ENCODE measurements at places on chromosomes 11 and 22.

DNA sequence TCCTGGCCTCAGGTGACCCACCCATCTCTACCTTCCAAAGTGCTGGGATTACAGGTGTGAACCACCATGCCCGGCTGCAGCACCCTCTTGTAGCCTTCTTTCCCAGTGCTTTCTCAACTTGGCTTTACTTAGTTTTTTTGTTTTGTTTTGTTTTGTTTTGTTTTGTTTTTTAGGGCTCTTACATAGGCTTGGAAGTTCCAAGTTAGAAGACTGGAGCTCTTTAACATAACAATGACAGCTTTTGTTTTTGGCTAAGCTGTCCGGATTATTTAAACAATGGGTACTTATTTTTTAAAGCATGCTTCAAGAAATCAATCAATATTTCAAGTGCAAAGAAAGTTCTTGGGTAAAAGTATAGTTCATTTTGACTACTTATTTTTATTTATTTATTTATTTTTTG is 25.9 kb downstream of the KMT2A start:
- no peak for DNase-seq

- DNase-seq = no peak
Observed at GRCh38 chr11:131691181-131692041, 321.0 kb downstream of the NTM start.

DNA sequence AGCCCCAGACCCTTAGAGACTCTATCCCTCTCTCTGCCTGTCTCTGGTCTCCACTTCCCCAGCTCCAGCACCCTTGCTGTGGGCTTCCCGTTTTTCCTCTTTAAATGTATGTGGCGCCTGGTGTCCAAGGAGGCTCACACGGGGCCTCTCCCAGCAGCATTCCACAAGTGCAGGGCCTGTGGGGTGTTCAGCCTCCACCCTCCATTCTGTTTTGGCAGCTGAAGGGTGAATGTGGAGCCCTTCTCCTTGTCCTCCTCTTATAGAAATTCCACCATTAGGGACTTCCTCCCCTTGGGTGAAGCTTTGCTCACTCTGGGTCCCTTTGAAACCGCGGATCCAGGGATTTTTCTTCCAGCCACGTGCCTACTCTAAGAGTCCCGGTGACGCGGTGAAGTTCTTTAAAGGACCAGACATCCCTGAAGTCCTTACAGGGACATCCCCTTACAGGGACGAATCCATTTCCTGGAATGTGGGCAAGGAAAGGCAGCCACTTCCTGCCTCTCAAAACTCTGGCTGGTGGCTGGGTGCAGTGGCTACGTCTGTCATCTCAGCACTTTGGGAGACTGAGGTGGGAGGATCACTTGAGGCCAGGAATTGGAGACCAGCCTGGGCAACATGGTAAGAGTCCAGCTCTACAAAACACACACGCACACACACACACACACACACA is 1.6 kb upstream of the TSPAN18 start:
- no peak for DNase-seq

DNA sequence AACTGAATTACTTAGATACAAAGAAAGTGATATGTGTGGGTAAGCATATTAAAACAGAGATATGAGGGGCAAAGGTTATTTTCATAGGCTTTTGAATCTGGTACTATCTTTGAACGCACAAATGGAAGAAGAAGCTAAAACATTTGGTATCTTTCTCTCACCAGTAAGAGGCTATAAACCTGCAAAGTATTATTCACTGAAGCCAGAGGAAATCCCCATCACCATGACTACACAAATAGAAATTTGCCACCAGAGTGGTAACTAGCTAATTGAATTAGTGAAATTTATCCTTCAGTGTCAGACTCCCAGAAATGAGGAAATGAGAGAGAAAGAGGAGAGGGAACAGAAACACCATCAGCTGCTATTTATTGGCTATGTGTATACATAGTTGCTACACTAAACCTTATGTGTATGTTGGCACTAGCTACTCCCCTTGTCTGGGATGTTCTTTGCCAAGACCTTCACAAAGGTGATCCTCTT is 503.4 kb downstream of the DLG2 start:
- DNase-seq = no peak

DNA sequence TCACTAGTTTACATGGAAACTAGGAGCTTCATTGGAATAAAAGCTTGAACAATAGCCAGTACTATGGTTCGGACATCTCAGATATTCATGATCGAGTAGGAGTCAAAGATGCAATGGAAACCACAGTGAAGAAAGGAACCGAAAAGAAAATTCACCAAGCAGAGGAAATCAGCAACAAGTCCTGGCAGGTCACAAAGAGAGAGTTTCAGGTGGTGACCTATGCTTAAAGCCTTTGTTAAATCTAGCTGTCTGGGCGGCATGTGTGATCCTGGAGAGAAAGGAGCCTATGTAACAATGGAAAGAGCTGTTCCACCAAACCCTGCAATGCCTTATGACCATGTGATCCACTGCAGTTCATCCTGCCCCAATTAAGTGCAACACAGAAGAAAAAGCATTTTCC is 68.9 kb upstream of the POU2AF2 start:
- DNase-seq = no peak

DNA sequence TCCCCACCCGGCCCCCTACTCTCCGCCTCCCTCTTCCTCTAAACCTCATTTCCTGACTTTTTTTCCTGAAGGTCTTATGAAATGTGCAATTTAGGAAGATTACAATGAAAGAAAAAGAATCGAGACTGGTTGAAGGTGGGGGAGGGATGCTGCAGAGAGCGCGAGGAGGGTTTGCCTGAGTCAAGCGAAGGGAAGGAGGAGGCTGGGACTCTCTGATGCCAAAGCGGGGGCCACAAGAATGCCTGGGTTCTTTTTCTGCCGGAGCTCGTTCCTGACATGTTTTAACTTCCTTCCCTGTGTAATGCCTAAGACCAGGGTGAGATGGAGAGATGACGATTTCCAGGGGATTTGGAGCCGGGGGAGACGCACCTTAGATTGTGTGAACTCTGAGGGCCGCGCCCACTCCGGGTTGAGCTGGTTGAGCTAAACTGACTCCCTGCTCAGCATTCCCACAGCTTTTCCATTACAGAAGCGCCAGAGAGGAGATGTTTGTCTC is 270.5 kb upstream of the SORL1-AS1 start:
- DNase-seq = no peak

DNA sequence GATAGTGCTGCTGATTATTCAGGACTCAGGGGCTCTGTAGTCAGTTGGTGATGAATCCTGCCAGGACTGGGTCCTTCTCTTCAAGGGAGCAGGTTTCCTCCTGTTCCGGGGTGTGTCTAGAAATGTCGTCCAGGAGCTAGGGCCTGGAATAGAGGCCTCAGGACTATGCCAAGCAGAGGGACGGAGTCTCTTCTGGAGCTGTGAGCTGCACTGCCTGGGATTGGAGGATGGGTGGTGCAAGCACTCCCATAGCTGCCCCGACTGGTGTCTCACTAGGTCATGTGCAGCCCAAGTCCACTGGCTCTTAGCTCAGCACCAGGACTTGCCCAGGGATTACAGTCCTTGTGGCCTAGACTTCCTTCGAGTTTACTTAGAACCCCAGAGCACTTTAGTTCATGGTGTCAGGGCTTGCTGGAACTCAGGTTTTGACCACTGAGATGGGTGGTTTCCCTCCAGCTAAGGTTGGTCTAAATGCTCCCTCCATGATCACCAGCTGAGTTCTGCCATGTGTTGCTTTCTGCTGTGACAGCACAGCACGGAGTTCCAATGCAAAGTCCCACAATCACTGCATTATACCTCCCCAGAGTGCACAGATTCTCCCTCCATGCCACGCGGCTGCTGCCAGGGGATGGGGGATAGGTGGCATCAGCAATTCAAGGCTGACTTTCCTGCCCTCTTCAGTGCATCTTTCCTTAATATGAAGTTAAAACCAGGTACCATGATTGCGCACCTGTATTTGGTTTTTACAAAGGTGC is 42.6 kb upstream of the SHANK2 start:
- no peak for DNase-seq

DNA sequence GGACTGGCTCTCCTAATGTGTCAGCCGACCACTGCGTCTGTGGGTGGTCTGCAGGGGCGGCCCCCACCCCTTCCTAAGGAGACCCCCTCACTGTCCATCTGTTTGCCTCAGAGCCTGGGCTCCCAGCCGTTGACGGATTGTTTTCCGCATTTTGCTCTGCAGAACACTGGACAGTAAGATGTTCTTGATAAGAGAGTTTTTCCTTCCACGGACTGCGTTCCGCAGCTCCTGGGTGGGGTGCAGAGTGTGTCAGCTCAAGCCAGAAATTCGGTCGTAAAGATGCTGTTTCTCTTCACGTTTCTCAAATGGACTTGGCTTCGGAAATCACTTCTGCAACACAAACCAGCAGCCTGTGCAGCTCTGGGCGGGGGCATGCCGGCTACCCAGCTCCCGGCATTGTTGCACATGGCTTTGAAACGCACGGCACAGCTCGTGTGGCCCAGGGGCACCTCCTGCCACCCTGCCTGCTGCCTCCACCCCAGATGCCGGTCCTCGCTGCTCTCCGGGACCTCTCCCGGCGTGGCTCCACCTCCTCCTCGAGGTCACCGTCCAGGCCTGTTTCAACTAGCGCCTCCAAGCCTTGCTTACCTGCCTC is 2.9 kb upstream of the MRGPRG start:
- no peak for DNase-seq
